Stimulated activated CD4-positive, alpha-beta T cell treated with anti-CD3 and anti-CD28 coated beads, Interleukin-1b, Interleukin-23, amount 100 ng/mL, for 1 hour (primary cell): ENCODE measurements at places on chromosomes 6 and 20.

- no peak for DNase-seq
Observed at GRCh38 chr20:50278377-50278683, 87.7 kb downstream of the CEBPB start.

DNA sequence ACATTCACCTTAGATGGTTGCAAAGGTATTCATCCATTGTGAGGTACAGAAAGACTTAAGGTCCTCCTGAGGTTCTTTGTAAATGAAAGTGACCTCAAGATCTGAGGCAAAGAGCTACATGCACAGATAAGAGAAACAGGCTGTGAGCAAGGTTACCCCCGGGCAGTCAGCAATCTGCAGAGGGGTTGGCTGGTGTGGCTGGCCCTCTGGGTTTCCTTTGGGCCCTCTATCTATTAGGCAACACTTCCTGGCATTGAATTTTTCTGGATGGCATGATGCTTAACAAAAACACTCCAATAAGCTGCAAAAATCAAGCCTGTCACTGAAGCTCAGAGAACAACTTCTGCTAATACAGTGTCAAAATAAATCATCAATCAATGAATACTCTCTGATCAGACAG, 48.9 kb upstream of the RALGAPA2 start:
- DNase-seq = no peak

- DNase-seq = no peak
Observed at GRCh38 chr20:13200767-13201500, 20.1 kb upstream of the ISM1 start.

GRCh38 chr20:62087227-62087626, 21.5 kb upstream of the TAF4 start:
- no peak for DNase-seq

DNA sequence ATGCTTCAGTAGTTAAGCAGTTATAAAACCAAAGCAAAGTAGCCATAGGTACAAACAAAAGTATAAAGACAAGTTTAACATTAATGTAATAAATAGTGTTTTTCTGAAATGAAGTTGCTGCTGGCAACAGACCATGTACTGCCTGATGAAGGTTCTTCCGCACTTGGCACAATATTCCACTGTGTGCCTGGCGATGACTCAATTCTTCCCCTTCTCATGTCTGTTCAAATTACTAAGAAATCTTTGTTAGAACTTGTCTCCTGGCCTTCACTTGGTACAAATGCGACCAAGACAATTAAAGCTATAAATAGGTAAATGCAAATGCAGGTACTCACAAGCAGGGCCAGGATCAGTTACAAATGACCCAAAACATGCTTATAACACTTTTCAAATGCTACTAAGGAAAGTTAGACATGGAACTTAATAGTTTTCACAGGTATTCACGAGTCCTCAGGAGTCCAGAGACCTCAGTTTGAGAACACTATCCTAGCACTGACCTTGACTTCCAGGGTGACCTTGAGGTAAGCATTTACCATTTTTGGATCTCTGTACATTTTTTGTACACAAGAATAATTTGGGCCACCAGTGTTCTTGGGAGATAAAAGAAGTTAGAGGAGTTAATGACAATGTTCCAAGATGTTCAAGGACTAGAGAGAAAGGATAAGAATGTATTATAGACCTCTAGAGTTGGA, 8.1 kb upstream of the DDR1 start:
- DNase-seq = no peak

- no peak for DNase-seq
Observed at GRCh38 chr20:50295345-50295744, 104.7 kb downstream of the CEBPB start.

- no peak for DNase-seq
Observed at GRCh38 chr6:146265056-146265455, 236.2 kb downstream of the GRM1 start.

GRCh38 chr20:6468423-6469116, 298.9 kb upstream of the BMP2 start:
- no peak for DNase-seq

- DNase-seq = no peak
Observed at GRCh38 chr6:53090576-53090975, 25.4 kb downstream of the FBXO9 start.

DNA sequence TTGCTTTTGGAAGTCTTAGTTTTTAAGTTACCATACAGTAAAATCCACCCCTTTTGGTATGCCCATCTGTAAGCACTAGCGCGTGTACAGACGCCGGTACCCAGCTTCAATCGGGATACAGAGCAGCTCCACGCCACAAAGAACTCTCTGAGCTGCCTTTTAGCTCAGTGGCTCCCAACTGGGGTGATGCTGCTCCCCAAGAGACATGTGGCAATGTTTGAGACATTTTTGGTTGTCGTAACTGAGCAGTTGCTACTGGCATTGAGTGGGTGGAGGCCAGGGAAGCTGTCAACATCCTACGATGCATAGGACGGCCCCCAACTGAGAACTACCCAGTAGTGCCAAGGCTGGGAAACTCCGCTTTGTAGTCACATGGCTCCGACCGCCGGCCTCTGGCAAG, 73.3 kb downstream of the BMP7 start:
- no peak for DNase-seq

DNA sequence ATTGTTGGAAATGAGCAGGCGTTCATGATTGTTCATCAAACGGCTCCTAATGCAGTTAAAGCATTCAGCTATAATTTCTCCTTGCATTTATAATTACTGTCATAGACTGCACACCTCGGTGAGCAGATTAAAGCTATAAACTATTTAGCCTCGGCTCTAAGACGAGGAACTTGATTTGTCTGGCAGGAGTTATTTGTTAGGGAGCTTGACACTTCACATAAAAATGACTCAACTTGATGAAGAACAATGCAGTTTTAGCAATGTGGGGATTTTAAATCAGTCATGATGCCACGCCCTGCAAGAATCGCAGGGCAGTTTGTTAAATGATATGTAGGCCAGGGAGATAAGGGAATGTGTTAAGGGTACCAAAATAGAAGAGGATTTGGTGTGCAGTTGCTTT, 290.2 kb downstream of the TSHZ2 start:
- DNase-seq = no peak

GRCh38 chr6:14117158-14118090, at the start of gene CD83:
Gene CD83 (plus strand): TSS chr6:14117772. CDS start chr6:14117812, 40 bp downstream.
- DNase-seq = peak; percentile 75

DNA sequence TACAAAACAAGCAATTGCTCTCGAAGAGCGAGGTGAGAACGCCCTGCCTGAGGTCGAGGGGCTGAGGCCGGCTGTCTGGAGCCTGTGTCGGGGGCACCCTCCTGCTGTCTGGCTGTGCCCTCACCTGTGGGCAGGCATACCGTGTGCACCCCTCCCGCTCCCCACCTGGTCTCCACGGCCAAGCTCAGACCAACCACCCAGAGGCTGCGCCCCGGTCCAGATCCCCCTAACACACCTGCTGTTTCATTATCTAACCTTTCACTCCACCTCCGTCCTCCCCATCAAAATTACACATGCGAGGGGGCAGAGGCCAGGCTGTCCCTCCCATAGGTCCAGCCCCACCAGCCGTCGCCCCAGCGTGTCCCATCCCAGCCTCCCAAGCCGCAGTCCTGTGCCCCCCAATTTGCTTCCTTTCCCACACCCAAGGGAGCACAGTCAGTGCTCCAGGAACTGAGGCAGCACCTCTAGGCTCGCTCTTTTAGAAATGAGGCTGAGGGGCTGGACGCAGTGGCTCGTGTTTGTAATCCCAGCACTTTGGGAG, 35.2 kb downstream of the NTSR1 start:
- DNase-seq = no peak

- no peak for DNase-seq
Observed at GRCh38 chr6:5308066-5308465, 46.8 kb downstream of the FARS2 start.

DNA sequence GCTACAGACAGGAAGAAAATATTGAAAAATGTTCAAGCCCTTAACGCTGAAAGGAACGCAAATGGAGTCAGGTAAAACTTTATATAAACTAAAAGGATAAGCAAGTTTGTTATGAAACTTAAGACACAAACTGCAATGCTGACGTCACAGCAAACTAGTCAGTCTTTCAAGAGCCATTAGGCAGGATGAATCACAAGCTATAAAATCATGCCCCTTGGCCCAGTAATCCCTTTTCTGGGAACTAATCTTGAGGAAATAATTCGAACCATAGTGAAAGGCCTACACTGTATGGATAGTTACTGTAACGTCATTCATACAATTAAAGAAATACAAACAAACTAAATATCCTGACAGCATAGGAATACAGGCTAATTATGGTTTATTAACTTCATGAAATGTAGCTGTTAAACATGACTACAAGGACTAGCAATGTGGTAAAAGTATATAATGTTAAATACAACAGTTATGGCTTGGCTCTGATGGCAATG, 42.7 kb upstream of the HINT3 start:
- DNase-seq = no peak

GRCh38 chr6:163333701-163334663, 80.5 kb upstream of the QKI start:
- DNase-seq = no peak

DNA sequence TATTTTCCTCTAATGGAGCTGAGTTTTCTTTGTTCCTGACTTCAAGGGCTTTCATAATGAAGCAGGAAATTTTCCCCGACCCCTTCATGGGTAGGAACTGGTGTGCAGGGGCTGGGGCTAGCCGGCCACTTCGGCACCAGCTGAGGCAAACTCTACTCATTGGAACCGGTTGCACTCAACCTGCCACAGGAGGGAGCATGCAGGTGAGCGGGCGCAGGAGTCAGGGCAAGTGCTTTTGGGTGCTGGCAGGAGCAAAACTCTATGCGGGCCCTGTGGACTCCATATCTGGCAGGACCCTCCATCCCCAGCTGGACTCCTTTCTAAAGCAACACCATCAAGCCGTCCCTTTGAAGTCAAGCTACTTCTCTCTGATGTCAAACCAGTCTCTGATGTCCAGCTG, 244.2 kb downstream of the EPM2A start:
- no peak for DNase-seq

DNA sequence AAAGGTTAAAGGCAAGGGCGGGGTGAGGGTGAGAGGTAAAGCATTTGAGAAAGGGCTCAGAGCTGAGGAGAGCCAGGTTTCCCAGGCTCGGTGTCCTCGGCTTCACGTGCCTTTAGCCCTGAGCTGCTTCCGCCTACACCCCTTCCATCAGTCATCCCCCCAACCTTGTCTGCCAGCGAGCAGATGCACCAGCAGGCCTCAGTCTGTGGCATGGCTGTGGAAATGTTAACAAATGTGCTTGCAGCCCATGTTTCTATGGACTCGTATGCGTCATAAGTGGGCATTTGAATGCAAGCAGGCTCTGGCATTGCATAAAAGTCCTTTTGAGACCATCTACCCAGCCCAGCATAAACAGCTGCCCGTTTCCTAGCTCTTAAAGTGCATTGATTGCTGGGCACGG, 88.8 kb downstream of the SYNJ2 start:
- no peak for DNase-seq

DNA sequence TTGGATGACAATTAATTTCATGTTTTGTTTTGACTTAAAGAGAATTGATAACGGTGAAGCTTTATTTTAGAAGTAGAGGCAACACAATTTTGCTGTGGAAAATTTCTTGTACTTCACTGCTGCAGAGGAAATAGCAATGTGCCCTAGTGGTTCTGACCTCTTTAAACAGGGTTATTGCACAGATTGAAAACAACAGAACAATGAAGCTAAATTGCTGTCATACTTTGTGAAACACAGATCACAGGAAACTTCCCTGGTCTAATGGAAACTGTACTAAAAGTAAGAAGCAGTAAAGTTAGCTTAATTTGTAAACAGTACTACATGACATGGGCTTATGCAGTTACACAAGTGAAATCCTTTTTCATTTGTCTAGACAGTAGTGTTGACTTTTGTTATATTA, 31.3 kb downstream of the OR2A4 start:
- no peak for DNase-seq

- DNase-seq = no peak
Observed at GRCh38 chr6:135018052-135018451, 36.6 kb downstream of the HBS1L start.

- no peak for DNase-seq
Observed at GRCh38 chr6:82955841-82956240, 109.8 kb downstream of the UBE3D start.

GRCh38 chr6:9704989-9705388, 709.9 kb downstream of the TFAP2A start:
- DNase-seq = no peak

GRCh38 chr6:54217018-54217417, 91.2 kb upstream of the TINAG start:
- no peak for DNase-seq

GRCh38 chr6:87743454-87743853, 41.4 kb upstream of the AKIRIN2 start:
- DNase-seq = no peak

GRCh38 chr20:9021216-9021615, 47.7 kb upstream of the PLCB4 start:
- DNase-seq = no peak

GRCh38 chr20:52191916-52192718, 538 bp upstream of the ZFP64 start:
- no peak for DNase-seq

- no peak for DNase-seq
Observed at GRCh38 chr6:52550870-52551269, 26.0 kb downstream of the TRAM2 start.

DNA sequence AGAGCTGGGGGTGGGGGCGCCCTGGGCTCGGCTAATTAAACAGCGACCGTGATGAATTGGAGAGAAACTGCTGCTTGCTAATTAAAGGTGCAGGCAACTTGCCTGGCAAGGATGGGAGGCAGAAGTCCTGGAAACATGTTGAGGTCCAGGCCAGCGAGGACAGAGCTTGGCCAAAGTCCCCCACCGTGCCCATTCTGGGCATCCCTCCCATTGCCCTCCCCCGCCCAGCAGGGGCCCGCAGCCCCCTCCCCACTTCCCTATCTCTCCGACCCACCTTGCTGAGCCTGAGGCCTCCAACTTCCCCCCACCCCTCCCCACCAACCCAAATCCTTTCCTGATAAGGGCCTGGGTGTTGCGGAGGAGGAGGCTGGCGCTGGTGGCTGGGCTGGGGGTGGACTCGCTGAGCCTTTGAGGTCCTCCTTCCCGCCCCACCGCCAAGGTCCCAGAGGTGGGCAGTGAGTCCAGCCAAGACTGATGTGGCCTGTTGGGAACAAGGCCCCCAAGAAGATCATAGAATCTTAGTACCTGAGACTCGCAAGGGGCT, 23.3 kb downstream of the C20orf203 start:
- no peak for DNase-seq
